ENCODE measurements at places on chromosomes 11 and 22. TPM values are rescaled to one million over a fixed set of nuclear protein-coding genes. Genes with fewer than 3 reads are reported as not detected.

GRCh38 chr11:71495286-71496230 is 31.5 kb upstream of the KRTAP5-7 start:
- no peak for DNase-seq

FAT3 gene
- 0.09 TPM for polyA plus RNA-seq

DNA sequence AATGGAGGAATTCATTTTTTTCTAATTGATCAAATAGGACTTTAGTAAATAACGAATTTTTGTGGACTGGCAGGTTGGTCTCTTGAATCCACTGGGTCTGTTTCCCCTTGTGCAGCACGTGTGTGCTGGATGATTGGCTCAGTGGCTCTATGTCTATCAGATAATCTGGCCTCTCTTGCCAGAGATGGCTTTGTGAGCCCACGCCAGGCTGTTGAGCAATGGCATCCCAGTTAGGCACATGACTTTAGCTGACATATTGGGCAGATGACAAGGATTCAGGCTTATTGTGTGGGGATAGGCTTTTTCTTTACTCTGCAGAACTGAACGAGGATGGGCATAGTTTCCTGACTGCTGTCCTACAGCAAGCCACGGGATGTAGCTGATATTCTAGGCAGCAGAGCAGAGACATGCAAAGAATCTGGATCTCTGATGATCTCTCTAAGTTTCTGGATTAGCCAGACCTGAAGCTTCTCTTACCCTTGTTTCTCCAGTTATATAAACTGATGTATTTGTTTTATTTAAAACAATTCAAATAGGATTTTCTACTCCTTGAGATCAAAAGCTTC is 144.9 kb downstream of the ARHGAP42 start:
- no peak for DNase-seq

DNA sequence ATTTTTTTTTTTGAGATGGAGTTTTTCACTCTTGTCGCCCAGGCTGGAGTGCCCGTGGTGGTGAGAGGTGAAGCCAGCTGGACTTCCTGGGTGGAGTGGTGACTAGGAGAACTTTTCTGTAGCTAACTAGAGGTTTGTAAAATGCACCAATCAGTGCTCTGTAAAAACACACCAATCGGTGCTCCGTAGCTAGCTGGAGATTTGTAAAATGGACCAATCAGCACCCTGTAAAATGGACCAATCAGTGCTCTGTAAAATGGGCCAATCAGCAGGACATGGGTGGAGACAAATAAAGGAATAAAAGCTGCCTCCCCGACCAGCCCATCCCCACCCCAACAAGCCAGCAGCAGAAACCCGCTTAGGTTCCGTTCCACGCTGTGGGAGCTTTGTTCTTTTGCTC is 4.4 kb upstream of the RAPSN start:
- no peak for DNase-seq

- DNase-seq = no peak
Measured at GRCh38 chr11:18705651-18706281, 7.2 kb downstream of the TMEM86A start.

- DNase-seq = no peak
Measured at GRCh38 chr11:76820184-76820566, 37.0 kb downstream of the TSKU start.

- peak; percentile 74 for DNase-seq
Measured at GRCh38 chr11:19679952-19680828, 32.4 kb upstream of the NAV2 start.

NXF1 gene
- polyA plus RNA-seq = 96.7 TPM

WBP2NL gene
- polyA plus RNA-seq = 0.66 TPM

DNA sequence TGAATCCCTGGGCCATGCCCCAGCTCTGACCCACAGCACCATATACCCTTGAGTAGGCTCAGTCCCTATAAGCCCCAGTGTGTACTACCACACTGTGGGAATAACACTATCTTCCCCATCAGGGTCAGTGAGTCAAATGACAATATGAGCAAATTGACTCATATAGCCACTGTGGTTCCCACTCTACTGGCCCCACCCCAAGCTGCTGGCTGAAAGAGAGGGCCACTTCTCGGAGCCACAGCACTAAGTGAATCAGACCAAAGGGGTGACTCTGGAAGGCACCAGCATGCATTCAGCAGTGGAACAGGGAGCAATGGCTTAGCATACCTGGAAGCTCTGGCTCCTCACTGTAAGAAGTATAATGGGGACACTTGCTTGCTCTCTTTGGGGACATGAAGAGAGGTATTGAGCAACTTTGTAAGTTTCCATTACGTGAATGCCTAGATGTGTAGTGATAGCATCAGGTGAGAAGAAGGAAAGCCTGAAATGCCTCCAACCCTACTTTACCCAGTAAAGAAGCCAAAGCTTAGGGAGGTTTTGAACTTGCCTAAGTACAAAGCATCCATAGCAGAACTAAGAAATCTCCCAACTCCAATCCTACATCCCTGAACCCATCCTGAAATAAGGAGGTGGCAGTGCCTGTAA is 13.5 kb downstream of the CD59 start:
- DNase-seq = no peak

- no peak for DNase-seq
Measured at GRCh38 chr11:11313902-11314692, 39.0 kb downstream of the CSNK2A3 start.

MMP8 gene
- polyA plus RNA-seq = 0.13 TPM

GRCh38 chr11:1779034-1779805 is 15.5 kb upstream of the CTSD start:
- no peak for DNase-seq

NAALAD2 gene
- 0.35 TPM for polyA plus RNA-seq

Measured in heart right ventricle (tissue), 16 donors.